ENCODE measurements at places on chromosomes 1 and 21.

DNA sequence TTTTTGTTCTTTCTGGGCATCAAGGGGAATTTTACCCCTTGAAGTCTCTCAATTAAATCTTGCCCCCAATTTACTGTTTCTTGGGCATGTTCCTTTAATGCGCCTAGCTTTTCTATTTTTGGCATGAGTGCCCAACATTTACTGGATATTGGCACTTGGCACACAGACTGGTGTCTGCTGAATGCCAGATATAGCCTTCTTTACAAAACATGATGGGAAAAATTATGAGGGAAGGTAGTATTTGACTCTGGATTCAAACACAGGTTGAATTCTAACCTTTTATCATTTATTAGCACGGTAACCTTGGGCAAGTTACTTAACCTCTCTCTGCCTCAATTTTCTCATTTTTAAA, 88.3 kb upstream of the GPR52 start:
- H3K36me3 ChIP-seq = no peaks in the 10 kb centered on the region
- H3K4me3 ChIP-seq = no peak overlapping the region
- no peak overlapping the region for H3K27ac ChIP-seq
- no peaks in the 10 kb centered on the region for H3K27me3 ChIP-seq

DNA sequence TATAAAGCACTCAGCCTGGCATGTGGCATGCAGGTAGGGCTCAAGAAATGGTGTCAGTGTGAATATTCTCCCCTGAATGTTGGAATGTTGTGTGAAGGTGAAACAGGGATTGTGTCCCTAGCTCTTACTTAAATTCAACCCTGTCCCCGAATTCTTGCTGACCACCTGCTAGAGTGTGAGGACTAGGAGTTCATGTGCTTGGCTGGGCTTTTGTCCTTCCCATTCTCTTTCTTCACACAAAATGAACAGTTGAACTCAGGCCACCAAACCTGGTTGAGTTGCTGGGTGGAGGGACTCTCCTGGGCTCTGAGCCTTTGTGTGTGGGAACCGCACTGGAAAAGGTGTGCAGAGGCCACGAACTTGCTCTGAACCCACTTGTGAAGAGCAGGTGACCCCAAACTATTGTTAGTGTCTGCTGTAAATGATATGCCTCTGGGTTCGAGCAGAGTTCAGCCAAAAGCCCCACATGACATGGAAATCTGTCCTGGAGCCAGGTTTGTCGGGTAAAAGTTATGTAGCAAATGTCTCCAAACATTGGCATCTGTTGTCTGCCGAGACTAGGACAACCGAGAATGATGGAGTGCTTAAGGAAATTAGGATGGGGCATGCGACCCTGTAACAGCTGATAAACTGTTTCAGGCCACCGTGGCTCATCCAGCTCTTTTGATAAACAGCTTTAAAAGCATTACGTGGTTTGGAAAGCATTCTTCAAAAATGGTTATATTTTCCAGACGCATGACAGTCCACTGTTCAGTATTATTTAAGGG, 144.2 kb downstream of the DHRS3 start:
- H3K27me3 ChIP-seq = no peaks in the 10 kb centered on the region
- H3K4me3 ChIP-seq = no peak overlapping the region
- DNase-seq = no peak

- H3K27me3 ChIP-seq = peaks cover 26% of the 10 kb centered on the region
- no peaks in the 10 kb centered on the region for H3K36me3 ChIP-seq
- DNase-seq = no peak
Observed at GRCh38 chr1:9654051-9654833, 2.7 kb downstream of the PIK3CD start.

DNA sequence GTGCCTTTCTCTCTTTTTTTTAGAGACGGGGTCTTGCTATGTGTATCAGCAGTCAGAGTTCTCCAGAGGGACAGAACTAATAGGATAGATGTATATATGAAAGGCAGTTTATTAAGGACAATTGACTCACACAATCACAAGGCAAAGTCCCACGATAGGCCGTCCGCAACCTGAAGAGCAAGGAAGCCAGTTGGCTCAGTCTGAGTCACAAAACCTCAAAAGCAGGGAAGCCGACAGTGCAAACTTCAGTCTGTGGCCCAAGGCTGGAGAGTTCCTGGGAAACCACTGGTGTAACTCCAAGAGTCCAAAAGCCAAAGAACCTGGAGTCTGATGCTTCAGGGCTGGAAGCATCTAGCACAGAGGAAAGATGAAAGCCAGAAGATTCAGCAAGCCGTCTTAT, 16.3 kb upstream of the H3-3A start:
- no peak overlapping the region for H3K27ac ChIP-seq
- no peaks in the 10 kb centered on the region for H3K36me3 ChIP-seq
- DNase-seq = no peak
- H3K4me3 ChIP-seq = no peak overlapping the region
- H3K4me1 ChIP-seq = peaks cover 10% of the 10 kb centered on the region
- no peaks in the 10 kb centered on the region for H3K27me3 ChIP-seq

GRCh38 chr21:34179204-34179935, 106.0 kb downstream of the MRPS6 start:
- no peak overlapping the region for H3K27ac ChIP-seq
- no peaks in the 10 kb centered on the region for H3K36me3 ChIP-seq
- H3K4me3 ChIP-seq = no peak overlapping the region
- H3K27me3 ChIP-seq = peaks cover 12% of the 10 kb centered on the region

- H3K27ac ChIP-seq = no peak overlapping the region
- no peak for DNase-seq
- H3K4me3 ChIP-seq = no peak overlapping the region
- peaks cover 12% of the 10 kb centered on the region for H3K4me1 ChIP-seq
- no peaks in the 10 kb centered on the region for H3K27me3 ChIP-seq
Observed at GRCh38 chr1:26307363-26307781, 936 bp upstream of the UBXN11 start.

DNA sequence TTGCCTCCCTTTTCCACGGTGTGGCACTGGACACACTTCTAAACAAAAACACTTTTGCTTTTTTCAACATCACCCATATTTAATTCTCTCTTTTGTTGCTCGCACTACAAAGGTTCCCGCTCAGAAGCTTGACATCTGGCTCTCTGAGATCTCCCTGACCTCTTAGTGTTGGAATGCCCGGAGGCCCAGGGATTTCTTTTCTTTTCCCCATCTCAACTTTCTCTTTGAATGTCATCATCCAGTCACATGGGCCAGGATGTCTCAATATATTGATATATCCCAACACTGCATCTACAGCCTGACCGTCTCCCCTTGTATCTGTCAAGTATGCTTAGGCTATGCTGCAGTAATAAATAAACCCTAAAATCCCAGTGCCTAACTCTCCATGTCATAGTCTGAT, 54.3 kb upstream of the DESI2 start:
- H3K36me3 ChIP-seq = no peaks in the 10 kb centered on the region
- no peak overlapping the region for H3K27ac ChIP-seq
- no peak overlapping the region for H3K4me3 ChIP-seq
- no peaks in the 10 kb centered on the region for H3K27me3 ChIP-seq

- H3K4me3 ChIP-seq = no peak overlapping the region
- DNase-seq = no peak
- H3K36me3 ChIP-seq = no peaks in the 10 kb centered on the region
- no peaks in the 10 kb centered on the region for H3K27me3 ChIP-seq
- H3K27ac ChIP-seq = no peak overlapping the region
Observed at GRCh38 chr1:56426587-56427381, 152.6 kb downstream of the PLPP3 start.

DNA sequence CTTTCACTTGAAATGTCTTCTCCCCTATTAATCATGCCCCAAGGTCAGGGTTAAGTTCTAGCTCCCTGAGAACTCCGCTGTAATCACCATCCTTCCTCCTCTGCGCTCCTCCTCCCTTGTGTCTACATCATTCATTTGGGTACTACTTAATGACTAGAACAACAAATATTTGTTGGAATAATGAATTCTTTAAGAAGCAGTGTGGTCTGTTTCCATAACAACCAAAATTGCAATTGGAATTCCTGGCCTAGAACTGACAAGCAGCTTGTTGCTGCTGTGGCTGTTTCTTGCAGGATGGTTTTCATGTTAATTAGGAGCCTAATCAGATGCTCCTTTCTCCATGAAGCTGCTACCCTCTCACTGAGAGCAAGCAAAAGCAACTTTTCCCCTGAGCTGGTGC, 192.5 kb downstream of the ZZZ3 start:
- DNase-seq = no peak
- H3K27ac ChIP-seq = no peak overlapping the region
- H3K4me3 ChIP-seq = no peak overlapping the region
- no peaks in the 10 kb centered on the region for H3K27me3 ChIP-seq

GRCh38 chr1:24344090-24344742, 25.1 kb downstream of the GRHL3 start:
- H3K27me3 ChIP-seq = no peaks in the 10 kb centered on the region
- H3K27ac ChIP-seq = no peak overlapping the region
- no peak for DNase-seq
- no peaks in the 10 kb centered on the region for H3K36me3 ChIP-seq

GRCh38 chr1:43425045-43425444, 28.7 kb downstream of the HYI start:
- no peak for DNase-seq
- H3K27me3 ChIP-seq = no peaks in the 10 kb centered on the region
- no peak overlapping the region for H3K27ac ChIP-seq
- H3K4me3 ChIP-seq = no peak overlapping the region
- no peaks in the 10 kb centered on the region for H3K4me1 ChIP-seq

- peaks cover under 1% of the 10 kb centered on the region for H3K36me3 ChIP-seq
- H3K4me3 ChIP-seq = peak overlapping the region; percentile 45
- H3K27ac ChIP-seq = peak overlapping the region; percentile 100
- no peak for DNase-seq
Observed at GRCh38 chr1:234613128-234613875, 3.3 kb upstream of the IRF2BP2 start.

DNA sequence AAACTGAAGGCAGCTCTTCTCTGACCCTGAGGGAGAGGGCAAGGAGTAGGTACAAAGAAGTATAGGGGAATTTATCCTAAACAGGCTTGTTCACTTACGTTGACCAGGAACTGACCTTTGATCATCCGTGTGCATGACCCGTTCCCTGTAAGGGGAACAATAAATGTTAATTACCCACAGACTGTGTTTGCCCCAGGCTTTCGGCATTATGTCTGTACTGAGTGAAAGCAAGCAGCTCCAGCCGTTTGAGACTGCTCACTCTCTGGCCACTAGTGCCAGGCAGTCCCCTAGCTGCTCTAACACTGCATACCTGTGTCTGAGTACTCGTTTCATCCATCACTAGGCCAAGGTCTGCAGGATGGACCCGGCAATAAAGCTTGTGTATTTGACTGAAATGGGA, 1365.3 kb downstream of the NCAM2 start:
- no peaks in the 10 kb centered on the region for H3K4me1 ChIP-seq
- no peak overlapping the region for H3K4me3 ChIP-seq
- no peak for DNase-seq
- no peak overlapping the region for H3K27ac ChIP-seq

DNA sequence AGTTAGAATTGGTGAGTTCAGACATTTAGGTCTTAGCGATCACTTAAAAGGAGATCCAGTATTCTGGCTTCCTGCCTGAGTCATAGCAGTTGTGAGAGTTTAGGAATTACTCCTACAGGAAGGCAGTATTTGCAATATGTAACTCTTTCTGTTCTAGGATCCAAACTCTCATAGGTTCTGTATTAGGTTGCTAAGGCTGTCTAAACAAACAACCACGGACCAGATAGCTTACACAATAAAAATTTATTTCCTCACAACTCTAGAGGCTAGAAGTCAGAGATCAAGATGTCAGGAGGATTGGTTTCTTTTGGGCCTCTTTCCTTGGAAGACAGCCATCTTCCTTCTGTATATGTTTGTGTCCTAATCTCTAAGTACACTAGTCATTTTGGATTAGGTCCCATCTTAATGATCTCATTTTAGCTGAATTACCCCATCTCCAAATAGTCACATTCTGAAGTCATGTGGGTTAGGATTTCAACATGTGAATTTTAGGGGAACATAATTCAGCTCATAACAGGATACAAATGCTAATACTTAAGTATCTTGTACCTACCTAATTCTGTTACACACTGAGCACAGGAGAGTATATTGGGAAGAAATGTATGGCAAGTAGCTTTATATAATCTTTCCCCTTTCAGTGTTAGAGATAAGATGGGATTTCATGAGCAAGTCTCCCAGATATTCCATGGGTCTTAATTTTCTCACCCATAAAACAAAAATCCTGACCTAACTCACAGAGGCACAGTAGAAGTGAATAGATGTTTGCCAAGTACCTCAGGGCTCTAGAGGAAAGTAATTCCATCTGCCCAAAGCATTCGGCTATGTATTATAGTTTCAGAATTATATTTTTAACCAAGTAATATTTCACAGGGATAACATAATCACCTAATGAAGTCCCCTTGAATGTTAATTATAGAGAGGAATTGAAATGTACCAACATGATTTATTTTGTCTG, 144.4 kb downstream of the PTBP2 start:
- no peak overlapping the region for H3K4me3 ChIP-seq
- no peaks in the 10 kb centered on the region for H3K36me3 ChIP-seq
- no peak for DNase-seq
- no peak overlapping the region for H3K27ac ChIP-seq
- no peaks in the 10 kb centered on the region for H3K4me1 ChIP-seq

GRCh38 chr1:31467005-31467674, 54.1 kb downstream of the SERINC2 start:
- no peak for DNase-seq
- no peak overlapping the region for H3K27ac ChIP-seq
- no peaks in the 10 kb centered on the region for H3K4me1 ChIP-seq
- H3K4me3 ChIP-seq = no peak overlapping the region

- H3K36me3 ChIP-seq = peaks cover 31% of the 10 kb centered on the region
- DNase-seq = no peak
- peaks cover 77% of the 10 kb centered on the region for H3K4me1 ChIP-seq
- no peaks in the 10 kb centered on the region for H3K27me3 ChIP-seq
- no peak overlapping the region for H3K4me3 ChIP-seq
Observed at GRCh38 chr1:155007251-155007828, 4.7 kb downstream of the ZBTB7B start.

- H3K27me3 ChIP-seq = peaks cover 9% of the 10 kb centered on the region
- no peaks in the 10 kb centered on the region for H3K36me3 ChIP-seq
- H3K27ac ChIP-seq = no peak overlapping the region
- no peak for DNase-seq
- no peak overlapping the region for H3K4me3 ChIP-seq
- no peaks in the 10 kb centered on the region for H3K4me1 ChIP-seq
Observed at GRCh38 chr1:77273891-77274290, 7.9 kb upstream of the AK5 start.

- H3K36me3 ChIP-seq = no peaks in the 10 kb centered on the region
- no peak for DNase-seq
- no peaks in the 10 kb centered on the region for H3K27me3 ChIP-seq
- no peaks in the 10 kb centered on the region for H3K4me1 ChIP-seq
- H3K27ac ChIP-seq = no peak overlapping the region
Observed at GRCh38 chr1:32521165-32521564, 18.1 kb upstream of the ZBTB8A start.

- H3K4me3 ChIP-seq = no peak overlapping the region
- H3K27ac ChIP-seq = no peak overlapping the region
- no peaks in the 10 kb centered on the region for H3K27me3 ChIP-seq
- no peaks in the 10 kb centered on the region for H3K36me3 ChIP-seq
- H3K4me1 ChIP-seq = peaks cover 17% of the 10 kb centered on the region
Observed at GRCh38 chr1:160004001-160004400, 27.8 kb downstream of the PIGM start.

DNA sequence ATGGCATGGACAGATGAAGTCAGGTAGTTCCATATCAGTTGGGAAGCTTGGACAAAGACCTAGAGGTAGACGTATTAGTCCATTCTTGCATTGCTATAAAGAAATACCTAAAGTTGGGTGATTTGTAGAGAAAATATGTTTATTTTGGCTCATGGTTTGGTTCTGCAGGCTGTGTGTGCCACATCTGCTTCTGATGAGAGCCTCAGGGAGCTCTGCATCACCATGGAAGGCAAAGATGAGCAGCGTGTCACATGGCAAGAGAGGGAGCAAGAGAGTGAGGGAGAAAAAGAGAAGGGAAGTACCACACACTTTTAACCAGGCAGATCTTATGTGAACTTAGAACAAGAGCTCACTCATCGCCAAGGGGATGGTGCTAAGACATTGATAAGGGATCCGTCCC, 9.0 kb downstream of the TSACC start:
- no peak for DNase-seq
- no peaks in the 10 kb centered on the region for H3K36me3 ChIP-seq
- H3K4me3 ChIP-seq = no peak overlapping the region
